ENCODE measurements at places on chromosomes 4 and X. TPM values are rescaled to one million over a fixed set of nuclear protein-coding genes. Genes with fewer than 3 reads are reported as not detected.
A peak's percentile ranks its signal among the peaks of the same experiment; 100 is the strongest.

GRCh38 chr4:22485737-22486136, 30.1 kb downstream of the ADGRA3 start:
- H3K27me3 ChIP-seq: no peaks in the 10 kb centered on the region
- H3K27ac ChIP-seq: no peak overlapping the region
- H3K4me3 ChIP-seq: no peak overlapping the region

DNA sequence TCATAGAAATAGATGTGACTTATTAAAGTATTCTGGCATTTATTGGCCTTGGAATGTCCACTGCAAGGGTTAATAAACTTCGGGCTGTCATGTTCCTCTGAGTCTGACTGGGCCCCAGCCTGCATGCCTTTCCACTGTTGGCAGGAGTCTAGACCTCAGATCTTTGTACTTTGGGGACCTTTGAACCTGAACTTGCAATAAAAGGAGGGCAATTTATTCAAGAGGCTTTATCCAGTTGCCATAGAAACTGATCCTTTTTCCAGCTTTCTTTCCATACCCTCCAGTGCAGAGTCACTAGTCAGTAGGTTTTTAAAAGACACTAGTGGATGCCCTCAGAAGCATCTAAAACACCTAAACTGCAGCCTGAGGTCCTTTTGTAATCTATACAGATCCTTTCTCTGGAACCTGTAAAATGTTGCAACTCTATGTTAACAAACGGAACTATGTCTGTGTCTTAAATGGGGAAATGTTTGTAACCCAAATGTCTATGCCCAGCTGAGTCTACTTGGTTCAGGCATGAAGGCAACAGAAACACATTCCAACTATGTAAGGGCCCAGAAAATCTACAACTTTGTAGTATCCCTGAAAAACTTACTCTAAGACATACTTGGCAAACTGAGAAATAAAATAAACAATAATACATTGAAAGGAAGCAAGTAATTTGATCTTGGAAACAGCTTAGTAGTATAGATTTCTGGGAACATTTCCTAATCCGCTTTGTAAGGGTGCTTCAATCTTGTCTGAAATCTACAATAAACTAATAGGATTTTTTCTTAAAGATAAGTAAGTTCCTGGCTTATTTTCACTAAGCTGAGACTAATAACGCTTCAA, 41.5 kb downstream of the SOWAHB start:
- DNase-seq: no peak
- H3K4me1 ChIP-seq: no peaks in the 10 kb centered on the region
- H3K27ac ChIP-seq: no peak overlapping the region
- no peaks in the 10 kb centered on the region for H3K36me3 ChIP-seq

DNA sequence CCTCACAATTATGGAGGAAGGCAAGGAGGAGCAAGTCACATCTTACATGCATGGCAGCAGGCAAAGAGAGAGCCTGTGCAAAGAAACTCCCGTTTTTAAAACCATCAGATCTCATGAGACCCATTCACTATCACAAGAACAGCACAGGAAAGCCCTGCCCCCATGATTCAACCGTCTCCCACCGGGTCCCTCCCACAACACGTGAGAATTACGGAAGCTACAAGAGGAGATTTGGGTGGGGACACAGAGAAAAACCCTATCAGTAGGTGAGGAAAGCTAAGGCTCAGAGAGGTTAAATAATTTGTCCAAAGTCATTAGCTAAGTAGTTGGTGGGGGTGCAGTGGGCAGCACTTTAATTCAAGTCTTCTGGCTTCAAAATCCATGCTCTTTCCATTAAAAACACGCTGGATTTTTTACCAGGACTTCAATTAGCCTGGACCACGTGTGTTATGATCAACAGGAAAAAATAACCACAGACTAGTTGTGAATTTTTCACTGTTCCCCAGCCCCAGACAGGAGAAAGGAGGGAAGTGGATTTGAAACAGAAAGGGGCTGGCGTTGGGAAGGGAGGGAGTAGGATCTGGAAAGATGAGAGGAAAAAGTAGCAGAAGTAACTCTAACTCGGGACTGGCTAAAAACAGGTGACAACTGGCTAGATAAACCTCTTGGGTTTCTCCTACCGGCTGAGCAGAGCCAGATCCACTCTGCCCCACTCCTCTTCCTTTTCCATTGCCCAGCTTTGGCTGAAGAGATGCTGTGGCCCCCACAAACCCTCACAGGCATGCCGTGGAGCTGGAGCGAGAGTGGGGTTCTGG, 986 bp downstream of the MTMR8 start:
- DNase-seq: no peak
- peak overlapping the region; percentile 51 for H3K27ac ChIP-seq
- peaks cover 6% of the 10 kb centered on the region for H3K4me1 ChIP-seq
- no peaks in the 10 kb centered on the region for H3K36me3 ChIP-seq
- no peaks in the 10 kb centered on the region for H3K27me3 ChIP-seq
- peak overlapping the region; percentile 68 for H3K4me3 ChIP-seq

DNA sequence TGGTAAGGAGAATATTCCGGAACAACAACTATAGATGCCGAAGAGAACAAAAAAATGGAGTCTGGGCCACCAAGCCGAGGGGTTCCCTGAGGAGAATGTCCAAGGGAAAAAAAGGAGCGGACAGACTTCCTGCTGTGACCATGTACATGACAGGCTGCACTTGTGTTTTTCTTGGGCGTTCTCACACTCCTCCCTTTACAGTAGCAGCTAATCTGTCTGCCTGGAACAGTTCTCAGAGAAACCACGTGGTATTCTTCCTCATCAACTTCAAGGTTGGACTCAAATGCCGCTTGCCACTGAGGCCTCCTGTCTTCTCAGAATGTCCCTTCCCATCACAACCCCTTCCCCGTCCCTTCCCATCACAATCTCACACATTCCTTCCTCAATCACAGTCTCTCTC, 30.8 kb upstream of the MTNR1A start:
- H3K4me1 ChIP-seq: no peaks in the 10 kb centered on the region
- no peak overlapping the region for H3K27ac ChIP-seq
- no peak for DNase-seq
- no peak overlapping the region for H3K4me3 ChIP-seq
- H3K36me3 ChIP-seq: no peaks in the 10 kb centered on the region
- H3K27me3 ChIP-seq: no peaks in the 10 kb centered on the region

DNA sequence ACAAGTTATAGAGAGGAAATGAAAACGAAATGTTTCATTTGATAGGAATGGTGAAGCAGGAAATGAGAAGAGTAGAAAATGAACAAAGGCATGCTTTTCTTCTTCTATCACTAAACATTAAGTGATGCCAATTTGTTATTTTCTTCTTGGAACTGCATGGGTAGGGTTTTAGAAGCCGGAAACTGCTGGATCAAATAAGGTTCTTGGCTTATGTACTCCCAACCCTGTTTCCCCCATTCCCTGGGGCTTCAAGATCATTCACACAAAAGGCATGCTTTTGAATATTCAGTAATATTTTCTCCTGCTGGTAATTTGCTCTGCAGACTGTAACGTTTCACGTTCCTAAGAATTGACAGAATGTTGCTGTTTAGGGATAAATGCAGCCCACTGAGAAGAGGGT, 224.1 kb downstream of the NLGN4X start:
- H3K27ac ChIP-seq: no peak overlapping the region
- H3K4me1 ChIP-seq: no peaks in the 10 kb centered on the region
- no peaks in the 10 kb centered on the region for H3K36me3 ChIP-seq

DNA sequence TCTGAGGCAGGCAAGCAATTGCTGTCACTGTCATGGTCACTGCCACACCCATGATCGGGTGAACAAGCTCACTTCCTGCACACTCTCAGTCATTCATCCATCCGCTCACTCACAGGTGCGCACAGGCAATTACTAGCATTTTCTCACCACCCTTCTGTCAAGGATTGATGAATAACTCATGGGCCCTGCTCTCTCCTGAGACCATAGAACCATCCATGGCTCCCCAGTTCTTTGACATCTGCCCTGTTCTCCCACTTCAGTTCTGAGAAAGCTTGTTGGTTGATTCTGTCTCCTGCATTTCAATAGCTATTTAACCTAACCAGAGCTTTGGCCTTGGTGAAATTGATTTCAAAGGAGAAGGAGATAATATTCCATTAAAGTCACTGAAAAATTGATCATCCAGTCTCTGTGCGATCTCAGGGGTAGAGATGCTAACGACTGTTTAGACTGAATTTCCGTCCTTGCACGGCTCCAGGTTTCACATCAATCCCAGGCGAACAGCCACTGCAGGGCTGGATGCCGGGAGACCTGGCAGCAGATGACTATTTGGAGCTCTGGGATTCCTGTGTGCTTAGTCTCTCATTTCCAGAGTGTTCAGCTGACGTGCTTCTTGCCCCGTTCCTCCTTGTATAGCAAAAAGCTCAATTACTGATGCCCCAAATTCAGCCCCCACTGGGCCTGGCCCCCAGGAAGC, 36.9 kb upstream of the ADRA2C start:
- no peaks in the 10 kb centered on the region for H3K36me3 ChIP-seq
- DNase-seq: no peak

GRCh38 chr4:30726090-30726675, 6.0 kb downstream of the PCDH7 start:
- no peak for DNase-seq
- H3K27ac ChIP-seq: no peak overlapping the region
- H3K4me3 ChIP-seq: no peak overlapping the region
- H3K27me3 ChIP-seq: no peaks in the 10 kb centered on the region
- H3K36me3 ChIP-seq: no peaks in the 10 kb centered on the region
- no peaks in the 10 kb centered on the region for H3K4me1 ChIP-seq

- no peak overlapping the region for H3K27ac ChIP-seq
- no peaks in the 10 kb centered on the region for H3K4me1 ChIP-seq
- DNase-seq: no peak
- no peaks in the 10 kb centered on the region for H3K27me3 ChIP-seq
Observed at GRCh38 chr4:122884499-122884898, 37.9 kb downstream of the NUDT6 start.

GRCh38 chr4:6265546-6265945, 4.1 kb upstream of the WFS1 start:
- peaks cover 3% of the 10 kb centered on the region for H3K4me1 ChIP-seq
- no peak overlapping the region for H3K27ac ChIP-seq
- peaks cover 5% of the 10 kb centered on the region for H3K27me3 ChIP-seq
- DNase-seq: no peak

GRCh38 chr4:102139932-102140331, 205.3 kb downstream of the SLC39A8 start:
- no peaks in the 10 kb centered on the region for H3K27me3 ChIP-seq
- no peaks in the 10 kb centered on the region for H3K36me3 ChIP-seq
- DNase-seq: no peak

DNA sequence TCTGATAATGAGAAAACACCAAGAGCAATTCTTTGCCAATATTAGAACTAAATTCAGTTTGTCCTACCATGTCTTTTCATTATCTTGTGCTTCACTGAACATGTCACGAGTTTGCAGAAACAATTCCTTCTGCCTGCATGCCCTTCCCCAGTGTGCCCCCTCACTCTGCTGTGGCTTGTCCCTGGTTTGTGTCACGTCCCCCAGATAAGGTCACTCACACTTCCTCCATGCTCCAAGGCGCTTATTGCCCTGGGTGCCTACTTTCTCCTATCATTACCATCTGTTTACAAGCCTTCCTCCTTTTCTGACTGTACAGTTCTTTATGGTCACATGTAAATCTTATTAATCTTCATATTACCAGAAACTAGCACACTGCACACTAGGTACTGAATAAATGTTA, 394.1 kb downstream of the KCNIP4 start:
- H3K27me3 ChIP-seq: no peaks in the 10 kb centered on the region
- DNase-seq: no peak
- H3K36me3 ChIP-seq: no peaks in the 10 kb centered on the region
- no peak overlapping the region for H3K27ac ChIP-seq
- H3K4me3 ChIP-seq: no peak overlapping the region
- H3K4me1 ChIP-seq: no peaks in the 10 kb centered on the region

GRCh38 chr4:185640811-185641675, 105.7 kb upstream of the PDLIM3 start:
- no peaks in the 10 kb centered on the region for H3K4me1 ChIP-seq
- no peaks in the 10 kb centered on the region for H3K36me3 ChIP-seq
- DNase-seq: no peak
- H3K27ac ChIP-seq: no peak overlapping the region
- H3K4me3 ChIP-seq: no peak overlapping the region

DNA sequence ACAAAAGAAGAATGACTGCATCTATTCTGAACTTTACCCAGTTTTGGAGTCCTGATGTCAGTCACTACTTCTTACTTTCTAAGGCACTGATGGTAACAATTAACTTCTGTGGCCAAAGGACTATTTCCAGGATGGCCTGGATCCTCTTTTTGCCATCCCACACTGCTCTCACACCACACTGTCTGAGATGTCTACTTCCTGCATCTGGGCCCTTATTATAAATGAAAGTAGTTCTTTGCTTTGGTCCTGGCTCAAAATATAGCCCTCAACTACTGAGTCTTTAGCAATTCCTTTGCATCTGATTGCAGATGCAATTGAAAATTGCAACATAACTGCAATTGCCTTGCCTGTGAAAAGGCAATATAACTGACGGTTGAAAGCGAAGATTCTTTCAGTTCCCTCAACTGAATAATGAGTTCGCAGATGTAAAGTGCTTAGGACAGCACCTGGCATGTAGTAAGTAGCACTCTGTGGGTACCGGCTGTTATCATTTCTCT, 44.2 kb downstream of the COQ2 start:
- H3K27ac ChIP-seq: no peak overlapping the region
- no peak for DNase-seq
- H3K27me3 ChIP-seq: no peaks in the 10 kb centered on the region
- H3K36me3 ChIP-seq: no peaks in the 10 kb centered on the region

DNA sequence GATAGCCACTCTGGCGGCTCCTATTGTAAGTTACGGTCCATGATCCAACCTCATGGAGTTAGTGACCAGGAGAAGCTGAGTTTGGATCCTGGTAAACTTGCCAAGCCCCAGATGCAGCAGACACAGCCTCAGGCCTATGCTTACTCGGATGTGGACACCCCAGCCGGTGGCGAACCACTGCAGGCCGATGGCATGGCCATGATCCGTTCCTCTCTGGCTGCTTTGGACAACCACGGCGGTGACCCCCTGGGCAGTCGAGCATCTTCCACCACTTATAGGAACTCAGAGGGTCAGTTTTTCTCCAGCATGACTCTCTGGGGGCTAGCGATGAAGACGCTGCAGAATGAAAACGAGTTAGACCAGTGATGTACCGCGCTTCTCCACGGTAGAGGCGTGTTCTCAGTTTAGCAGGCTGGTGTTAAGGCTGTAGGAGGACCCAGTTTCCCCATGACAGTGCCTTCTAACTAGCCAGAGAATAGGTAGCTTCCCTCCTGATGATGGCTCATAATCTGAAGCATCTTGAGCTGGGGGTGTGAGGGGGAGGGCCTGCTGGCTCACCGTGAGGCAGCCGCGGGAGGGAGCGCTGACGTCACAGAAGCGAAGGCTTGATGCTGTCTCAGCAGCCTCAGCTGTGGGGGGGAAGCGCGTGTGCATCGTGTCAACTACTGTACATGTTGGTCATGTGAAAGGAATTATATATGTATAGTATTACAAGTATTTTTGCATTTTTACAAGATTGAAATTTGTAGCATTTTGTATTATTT, 31.1 kb downstream of the ZBTB49 start:
- H3K36me3 ChIP-seq: peaks cover 21% of the 10 kb centered on the region
- no peak overlapping the region for H3K4me3 ChIP-seq
- H3K27ac ChIP-seq: no peak overlapping the region
- no peak for DNase-seq
- H3K4me1 ChIP-seq: no peaks in the 10 kb centered on the region

- H3K4me1 ChIP-seq: no peaks in the 10 kb centered on the region
- no peak overlapping the region for H3K27ac ChIP-seq
- H3K27me3 ChIP-seq: no peaks in the 10 kb centered on the region
Observed at GRCh38 chr4:20319825-20320612, 68.3 kb downstream of the SLIT2 start.

- H3K27me3 ChIP-seq: no peaks in the 10 kb centered on the region
- H3K27ac ChIP-seq: no peak overlapping the region
- H3K4me1 ChIP-seq: no peaks in the 10 kb centered on the region
- DNase-seq: no peak
- no peaks in the 10 kb centered on the region for H3K36me3 ChIP-seq
Observed at GRCh38 chr4:128770807-128771206, 38.7 kb upstream of the JADE1 start.

SLC9A6 gene
- total RNA-seq: 14.9 TPM

FAM200B gene
- total RNA-seq: 12.7 TPM

All from CD8-positive, alpha-beta memory T cell (primary cell).